ENCODE measurements at places on chromosomes 12 and 14.

GRCh38 chr12:70251226-70251625 lies 8.0 kb downstream of the CNOT2 start:
- no peak for DNase-seq

GRCh38 chr14:31080056-31080455 lies 53.9 kb upstream of the STRN3 start:
- no peak for DNase-seq

GRCh38 chr14:101007765-101008164 lies 104.2 kb upstream of the RTL1 start:
- no peak for DNase-seq

DNA sequence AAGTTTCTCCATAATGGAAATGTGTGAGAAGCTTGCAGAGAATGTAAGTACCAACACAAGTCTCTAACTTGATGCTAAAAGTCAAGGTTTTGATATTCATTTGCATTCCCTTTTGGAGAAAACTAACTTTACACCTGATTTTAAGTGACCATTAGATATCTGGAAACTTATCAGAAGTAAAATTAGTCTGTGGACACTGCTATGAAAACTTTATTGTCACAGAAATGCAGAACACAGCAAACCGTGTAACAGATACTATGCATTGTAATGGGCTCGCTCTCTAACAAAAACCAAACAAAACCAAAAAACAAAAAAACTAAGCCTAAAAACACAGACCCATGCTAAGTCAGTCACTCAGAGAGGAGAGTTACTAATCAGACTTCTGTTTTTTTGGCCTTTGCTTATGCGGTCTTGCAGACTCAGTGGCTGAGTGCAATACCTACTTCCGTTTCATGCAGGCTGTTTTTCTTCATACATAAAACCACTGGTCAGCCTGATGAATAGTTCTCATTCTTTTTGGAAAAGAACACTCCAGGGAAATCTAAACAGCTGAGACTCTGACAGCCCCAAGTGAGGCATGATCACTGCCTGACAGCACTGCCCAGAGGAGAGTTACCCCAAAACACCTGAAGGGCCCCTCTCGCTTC lies 35.7 kb downstream of the NRDE2 start:
- no peak for DNase-seq

DNA sequence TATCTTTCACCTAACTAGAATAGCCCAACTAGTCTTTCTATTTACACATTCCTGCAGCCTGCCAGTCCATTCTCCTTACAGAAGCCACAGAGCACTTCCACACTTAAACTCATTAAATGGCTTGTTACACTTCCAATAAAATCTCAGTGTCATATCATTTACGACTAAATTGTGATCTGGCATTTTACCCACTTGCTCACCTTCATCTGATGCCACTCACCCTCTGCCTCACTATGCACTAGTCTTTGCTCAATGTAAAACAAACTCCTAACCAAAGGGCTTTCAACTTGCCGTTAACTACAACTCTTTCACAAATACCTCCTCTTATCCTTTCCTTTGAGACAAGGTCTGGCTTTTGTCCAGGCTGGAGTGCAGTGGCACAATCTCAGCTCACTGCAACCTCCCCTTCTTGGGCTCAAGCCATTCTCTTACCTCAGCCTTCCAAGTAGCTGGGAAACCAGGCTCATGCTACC lies 24.1 kb downstream of the YAF2 start:
- DNase-seq, result no peak

DNA sequence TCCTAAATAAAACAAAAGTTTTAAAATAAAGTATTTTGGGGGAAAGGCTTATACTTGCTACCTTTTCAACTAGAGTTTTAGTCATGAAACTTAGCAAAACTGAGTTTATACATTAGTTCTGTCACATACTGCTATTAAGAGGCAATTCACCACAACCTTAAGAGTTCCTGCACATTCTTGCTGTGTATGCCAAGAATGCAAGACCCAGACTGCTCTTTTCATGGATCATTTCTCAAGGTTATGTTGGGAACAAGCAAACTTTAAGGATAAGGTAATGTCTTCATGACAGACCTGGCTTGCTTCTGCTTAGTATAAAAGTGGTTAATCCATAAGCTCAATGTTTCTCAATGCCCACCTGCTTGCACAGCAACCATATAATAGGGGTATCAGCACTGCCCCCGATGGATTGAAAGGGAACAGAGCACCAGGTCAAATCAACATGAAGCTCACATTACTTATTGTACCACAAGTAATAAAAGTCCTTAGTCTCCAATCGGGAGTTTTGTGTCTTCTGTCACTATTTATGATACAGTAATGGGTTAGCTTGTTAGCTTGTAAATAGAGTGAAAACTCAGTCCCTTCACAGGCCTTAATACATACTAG lies 67.6 kb downstream of the KIF21A start:
- no peak for DNase-seq

DNA sequence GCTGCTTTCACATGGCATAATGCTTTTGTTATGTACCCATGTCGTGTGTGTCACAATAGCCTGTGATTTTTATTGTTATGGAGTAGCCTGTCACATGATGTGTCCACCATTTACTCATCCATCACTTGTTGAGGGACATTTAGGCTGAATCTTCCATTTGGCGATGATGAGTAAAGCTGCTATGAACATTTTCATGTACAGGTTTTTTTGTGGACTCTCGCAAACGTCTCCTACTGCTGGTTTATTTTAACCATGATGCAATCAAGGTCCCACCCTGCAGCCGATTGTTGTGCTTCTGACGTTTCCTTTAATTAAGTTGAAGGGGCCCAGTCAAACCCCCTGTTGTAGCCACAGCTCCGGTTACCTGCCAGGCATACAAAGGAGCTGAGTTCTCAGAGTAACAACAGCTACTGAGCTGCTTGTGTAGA lies 63.2 kb downstream of the ZNF664 start:
- DNase-seq, result no peak

DNA sequence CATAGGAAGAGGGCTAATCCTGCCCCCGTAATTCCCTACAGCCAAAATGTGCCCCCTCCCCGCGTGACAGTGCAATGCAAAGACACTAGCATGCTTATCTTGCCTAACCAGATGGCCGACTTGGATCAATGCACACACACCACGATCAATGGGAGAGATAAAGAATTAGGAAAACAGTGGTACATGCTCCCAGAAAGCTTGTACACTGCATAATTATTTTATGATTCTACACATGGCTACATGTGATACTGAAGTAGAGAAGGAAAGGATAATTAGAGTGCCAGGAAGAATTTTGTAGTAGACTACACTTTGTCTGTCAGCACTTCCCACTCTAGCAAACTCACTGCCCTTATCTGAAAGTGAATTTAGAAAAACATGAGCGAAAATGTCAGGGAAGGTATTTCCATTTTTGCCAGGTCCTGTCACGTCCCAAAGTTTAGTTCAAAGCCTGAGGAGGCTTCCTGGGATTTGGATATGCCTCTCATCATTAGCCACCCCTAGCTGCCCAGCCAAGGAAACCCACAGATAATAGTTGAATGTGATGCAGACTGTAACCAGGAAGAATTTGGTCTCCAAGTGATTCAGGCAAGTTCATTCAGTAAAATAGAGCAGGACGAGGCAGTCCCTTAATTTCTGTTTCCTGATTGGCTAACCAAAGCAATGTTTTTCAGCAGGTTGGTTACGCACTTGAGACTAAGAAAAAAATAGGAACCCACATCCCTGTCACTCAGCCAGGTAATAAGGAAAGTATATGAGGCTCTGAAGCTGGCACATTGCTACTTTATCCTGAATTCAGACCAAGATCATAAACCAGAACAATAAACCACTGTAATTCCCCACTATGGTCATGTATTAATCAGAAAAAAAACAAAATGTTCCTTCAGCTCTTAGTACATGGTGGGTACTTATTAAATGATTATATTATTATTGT lies 199.6 kb upstream of the OTX2 start:
- DNase-seq, result no peak

All from thoracic aorta (tissue), 2 donors.